A549 treated with RU486 at 1 μM for 4 hours (cell line): ENCODE measurements at places on chromosomes 7 and 10. TPM values are rescaled to one million over a fixed set of nuclear protein-coding genes. Genes with fewer than 3 reads are reported as not detected.

Gene ADAP1
- total RNA-seq = 4.0 to 5.0 TPM (median 4.8 TPM) in 5 replicates

Gene MMD2
- not detected in 5 replicates for total RNA-seq

Gene ITIH5
- total RNA-seq = 0.03 to 0.13 TPM (median 0.08 TPM) in 3 of 5 replicates, not detected in the others

Gene GOLGA7B
- total RNA-seq = 4.0 to 5.9 TPM (median 4.7 TPM) in 5 replicates

Gene PAPSS2
- total RNA-seq = 18.7 to 25.1 TPM (median 22.7 TPM) in 5 replicates

Gene CALML3
- total RNA-seq = not detected in 5 replicates
